Astrocyte of the spinal cord (primary cell): ENCODE measurements at places on chromosomes 16 and 17.

DNA sequence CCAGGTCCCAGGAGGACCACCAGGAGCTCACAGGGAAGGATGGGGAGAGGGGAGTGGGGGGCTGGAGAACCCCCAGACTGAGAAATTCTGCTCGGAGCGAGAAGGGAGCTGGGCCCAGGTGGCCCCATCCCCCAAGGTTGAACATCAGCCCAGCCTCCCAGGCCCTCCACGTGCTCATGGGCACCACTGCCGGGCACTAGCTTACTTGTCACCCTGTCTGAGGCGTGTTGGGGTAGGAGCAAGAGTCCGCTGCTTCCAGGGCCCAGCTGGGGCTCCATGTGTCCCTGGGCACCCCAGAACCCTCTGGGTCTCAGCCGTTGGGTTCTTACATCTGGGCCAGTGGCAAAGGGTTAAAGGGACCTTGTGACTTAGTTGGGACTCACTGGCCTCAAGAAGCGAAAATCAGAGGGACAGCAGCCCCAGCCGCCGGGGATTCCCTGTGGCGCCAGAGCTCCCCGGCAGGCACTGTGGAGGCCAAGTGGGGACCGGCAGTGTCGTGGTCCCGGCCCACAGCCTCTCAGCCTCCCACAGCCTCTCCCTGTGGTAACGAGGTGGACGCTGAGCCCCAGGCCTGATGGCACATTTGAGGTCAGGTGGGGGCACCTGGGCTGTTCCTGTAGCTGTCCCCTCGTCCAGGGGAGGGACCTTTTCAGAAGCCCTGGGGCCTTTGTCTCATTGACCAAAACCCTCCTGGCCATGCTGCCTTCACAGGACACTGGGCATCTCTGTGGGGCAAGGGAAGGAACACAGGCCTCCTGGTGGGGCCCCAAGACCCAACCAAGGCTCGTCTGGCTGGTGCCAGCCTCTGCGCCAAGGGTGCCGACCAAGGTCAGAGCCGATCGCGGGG lies 33.7 kb upstream of the CDH15 start:
- no peak for DNase-seq

- DNase-seq, result no peak
These were observed 76.0 kb downstream of the EMP2 start for GRCh38 chr16:10504404-10504885.

DNA sequence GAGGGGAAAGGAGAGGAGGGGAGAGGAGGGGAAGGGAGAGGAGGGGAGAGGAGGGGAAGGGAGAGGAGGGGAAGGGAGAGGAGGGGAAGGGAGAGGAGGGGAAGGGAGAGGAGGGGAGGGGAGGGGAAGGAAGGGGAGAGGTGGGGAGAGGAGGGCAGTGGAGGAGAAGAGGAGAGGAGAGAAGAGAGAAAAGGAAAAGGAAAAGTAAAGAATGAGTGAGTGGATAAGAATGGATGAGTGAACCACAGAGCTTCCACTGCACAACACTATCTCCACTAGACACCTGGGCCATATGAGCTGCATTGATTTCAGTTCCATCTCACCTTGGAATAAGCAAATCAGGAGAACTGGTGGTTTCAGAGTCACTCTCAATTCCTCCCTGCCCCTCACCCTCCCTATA lies 204.1 kb upstream of the TOX3 start:
- no peak for DNase-seq

DNA sequence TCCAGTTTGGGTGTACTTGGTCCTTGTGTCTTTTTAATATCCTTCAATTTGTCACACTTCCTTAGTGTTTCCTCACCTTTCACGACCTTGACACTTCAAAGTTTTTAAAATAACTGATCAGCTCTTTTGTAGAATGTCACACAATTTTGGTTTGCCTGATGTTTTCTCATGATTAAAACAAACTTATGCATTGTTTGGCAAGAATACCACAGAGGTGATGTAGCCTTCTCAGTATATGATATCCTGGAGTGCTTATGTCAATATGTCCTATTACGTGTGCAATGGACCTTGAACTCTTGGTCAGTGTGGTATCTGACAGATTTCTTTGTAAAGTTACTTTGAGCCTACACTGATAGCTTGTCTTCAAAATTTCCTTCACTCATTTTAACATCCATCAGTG lies 297.4 kb downstream of the CNTNAP4 start:
- DNase-seq, result no peak

DNA sequence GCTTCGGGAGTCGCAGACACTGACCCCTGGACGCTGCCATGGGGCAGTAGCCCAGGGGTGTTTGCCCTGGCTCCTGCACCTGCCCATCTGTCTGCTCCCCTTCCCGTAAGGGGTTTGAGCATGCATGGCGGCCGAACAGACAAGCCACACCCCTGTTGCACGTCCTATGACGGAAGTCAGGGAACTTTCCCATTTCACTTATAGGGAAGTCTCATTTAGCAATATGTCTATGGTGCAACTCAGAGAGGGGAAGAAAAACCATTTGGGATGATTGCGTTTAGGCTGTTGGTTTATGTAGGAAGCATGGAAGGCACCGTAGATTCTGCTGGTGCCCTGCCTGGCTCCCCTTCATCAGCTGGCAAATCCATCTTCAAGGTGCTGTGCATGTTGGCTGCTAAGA lies 112.5 kb downstream of the HAPSTR1 start:
- DNase-seq, result no peak

- no peak for DNase-seq
These were observed 596.3 kb upstream of the SALL1 start for GRCh38 chr16:51747329-51747728.

DNA sequence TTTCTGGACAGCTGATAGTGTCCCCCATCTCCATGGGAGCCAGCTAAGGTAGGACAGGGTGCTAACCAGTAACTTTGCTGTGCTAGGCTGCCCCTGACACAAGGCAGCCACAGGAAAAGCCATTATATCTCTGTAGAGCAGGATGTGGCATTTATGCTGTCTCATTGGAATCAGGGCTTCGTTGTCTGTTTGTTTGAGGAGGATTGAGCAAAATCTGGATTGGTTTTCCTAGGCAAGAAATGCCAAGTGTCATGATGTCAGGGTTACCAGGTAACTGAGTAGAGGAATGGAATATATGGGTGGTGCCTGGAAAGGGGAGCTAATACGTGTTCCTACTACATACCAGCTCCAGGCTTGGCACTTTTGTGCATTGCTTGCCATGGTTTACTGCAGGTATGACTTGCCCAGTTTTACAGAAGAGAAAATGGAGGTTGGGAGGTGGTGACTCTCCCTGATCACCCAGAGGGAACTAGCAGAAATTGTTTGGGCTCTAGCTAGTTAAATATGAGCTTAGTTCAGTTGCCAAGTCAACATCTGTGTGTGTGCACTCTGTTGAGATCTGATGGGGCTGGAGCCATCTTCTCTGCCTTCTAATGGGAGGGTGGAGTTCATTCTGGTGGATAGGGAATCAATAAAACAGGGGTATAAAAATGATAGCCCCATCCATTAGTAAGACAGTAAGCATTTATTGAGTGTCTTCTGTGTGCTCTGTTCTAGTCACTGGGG lies 33.9 kb downstream of the GNAO1 start:
- no peak for DNase-seq

- DNase-seq, result no peak
These were observed 98.7 kb upstream of the CCL2 start for GRCh38 chr17:34156401-34156740.

DNA sequence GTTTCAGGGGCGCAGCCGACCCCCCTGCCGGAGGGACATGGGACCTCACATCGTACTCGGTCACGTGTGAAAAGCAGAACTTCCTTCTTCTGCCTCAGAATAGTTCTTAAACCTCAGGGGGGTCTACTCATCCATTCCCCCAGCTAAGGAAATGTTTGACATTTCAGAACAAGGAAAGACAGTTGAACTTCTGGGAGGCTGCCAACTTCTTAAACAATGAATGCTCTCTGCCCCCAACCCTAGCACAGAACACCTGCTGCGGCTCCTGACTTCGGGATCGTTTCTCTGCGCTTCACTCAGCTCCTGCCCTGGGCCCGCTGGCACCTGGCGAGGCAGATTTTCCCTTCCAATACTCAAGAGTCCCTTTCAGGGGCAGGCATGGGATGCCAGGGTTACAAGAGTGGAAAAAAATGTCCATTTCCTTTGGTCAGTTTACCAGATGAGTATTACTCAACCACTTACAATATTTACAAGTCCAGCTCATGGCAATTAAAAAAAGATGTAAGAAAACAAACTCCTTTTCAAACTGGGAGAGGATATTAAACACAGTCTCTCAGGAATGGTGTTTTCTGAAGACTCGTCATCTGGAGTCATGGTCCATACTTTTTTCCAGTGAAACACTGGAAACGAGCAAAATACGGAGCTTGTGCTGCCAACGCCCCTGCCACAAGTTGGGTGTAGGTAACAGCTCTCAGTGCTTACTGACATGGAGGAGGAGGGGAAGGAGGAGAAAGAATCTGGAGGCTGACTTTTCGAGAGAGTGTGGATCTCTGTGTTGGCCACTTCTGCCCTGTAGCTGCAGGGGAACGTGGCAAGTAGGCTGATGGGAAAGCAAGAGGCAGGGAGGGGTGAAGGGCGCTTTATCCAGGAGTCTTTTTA lies 235.7 kb downstream of the NTN1 start:
- peak; percentile 47 for DNase-seq

GRCh38 chr16:28478506-28479180 lies 6.5 kb upstream of the NPIPB7 start:
- no peak for DNase-seq

DNA sequence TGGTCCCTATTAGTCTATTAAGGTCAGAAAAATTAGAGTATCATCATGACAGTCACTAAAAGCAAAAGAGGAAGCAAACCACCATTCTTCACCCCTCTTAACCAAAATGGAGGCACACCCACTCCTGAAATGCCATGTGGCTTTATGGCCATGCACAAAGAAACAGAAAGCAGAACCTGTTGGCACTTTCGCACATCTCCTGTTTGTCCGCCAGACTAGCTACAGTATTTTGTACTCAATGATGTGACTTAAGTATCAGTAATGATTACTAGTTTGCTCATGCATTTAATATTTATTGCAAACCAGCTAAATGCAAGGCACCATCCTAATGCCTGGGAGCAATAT lies 70.2 kb upstream of the GNAO1 start:
- DNase-seq, result no peak

DNA sequence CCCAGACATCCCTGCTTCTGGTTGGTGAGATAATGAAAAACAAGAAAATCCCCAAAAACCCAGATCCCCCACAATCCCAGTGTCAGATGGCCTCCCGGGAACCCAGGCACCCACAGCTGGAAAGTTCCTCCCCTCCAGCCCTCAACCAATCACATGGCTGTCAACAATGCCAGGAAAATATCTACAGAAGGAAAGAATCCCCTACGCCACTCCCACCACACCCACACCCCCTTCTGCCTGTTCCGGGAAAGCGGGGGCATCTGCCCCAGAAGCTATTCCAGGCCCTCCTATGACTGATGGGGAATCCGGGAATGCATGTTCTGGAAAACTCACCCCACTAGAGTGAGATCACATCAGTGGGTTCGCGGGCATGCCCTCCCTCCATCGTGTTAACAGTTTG lies 1.8 kb downstream of the TMEM95 start:
- DNase-seq, result no peak

- no peak for DNase-seq
These were observed 227.3 kb downstream of the CCDC182 start for GRCh38 chr17:57517632-57518456.

DNA sequence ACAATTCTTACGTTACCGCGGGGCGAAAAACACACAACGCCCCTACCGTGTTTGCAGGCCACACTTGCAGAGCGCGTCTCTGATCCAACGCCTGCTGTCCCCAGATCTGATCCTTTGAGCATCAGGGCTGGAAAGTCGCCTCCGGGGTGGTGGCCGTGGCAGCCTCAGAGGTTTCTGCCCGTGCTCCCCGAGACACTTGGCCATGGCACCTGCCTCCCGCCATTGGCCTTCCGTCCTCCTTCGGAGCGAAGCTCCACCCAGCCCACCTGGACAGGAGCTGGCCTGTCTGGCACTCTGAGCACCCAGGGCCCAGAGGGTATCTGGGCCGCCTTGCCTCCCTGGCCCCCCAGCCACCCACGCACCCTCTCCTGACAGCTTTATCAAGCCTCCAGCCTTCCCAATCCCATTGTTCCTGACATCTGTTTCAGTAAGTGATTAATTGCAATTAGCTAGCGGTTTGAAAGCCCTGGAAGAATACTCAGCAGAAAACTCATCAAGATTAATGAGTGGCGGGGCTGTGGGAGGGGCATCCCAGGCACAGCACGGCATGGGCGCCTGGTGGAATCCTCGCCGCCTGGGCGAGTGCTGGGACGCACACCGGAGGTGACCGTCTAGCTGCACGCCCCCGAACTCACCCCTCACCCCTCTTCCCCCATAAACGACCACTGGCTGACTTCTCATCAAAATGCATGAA lies 181.5 kb upstream of the GSE1 start:
- no peak for DNase-seq

- no peak for DNase-seq
These were observed 14.8 kb upstream of the TMED6 start for GRCh38 chr16:69366431-69366830.

- no peak for DNase-seq
These were observed 8.4 kb upstream of the SREBF1 start for GRCh38 chr17:17845046-17845775.

DNA sequence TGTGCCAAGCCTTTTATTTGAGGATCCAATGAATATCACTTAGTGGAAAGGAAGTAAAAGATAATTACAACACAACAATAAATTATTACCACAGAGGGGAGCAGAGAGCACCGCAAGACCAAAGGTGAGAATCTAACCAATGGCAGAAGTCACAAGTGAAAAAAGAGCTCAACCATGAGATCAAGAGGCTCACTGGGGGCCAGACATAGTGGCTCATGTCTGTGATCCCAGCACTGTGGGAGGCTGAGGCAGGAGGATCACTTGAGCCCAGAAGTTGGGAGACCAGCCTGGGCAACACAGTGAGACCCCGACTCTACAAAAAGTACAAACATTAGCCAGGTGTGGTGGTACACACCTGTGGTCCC lies 17.7 kb downstream of the ANKRD11 start:
- no peak for DNase-seq

GRCh38 chr17:39187152-39187830 lies 10.2 kb downstream of the CACNB1 start:
- DNase-seq, result no peak

DNA sequence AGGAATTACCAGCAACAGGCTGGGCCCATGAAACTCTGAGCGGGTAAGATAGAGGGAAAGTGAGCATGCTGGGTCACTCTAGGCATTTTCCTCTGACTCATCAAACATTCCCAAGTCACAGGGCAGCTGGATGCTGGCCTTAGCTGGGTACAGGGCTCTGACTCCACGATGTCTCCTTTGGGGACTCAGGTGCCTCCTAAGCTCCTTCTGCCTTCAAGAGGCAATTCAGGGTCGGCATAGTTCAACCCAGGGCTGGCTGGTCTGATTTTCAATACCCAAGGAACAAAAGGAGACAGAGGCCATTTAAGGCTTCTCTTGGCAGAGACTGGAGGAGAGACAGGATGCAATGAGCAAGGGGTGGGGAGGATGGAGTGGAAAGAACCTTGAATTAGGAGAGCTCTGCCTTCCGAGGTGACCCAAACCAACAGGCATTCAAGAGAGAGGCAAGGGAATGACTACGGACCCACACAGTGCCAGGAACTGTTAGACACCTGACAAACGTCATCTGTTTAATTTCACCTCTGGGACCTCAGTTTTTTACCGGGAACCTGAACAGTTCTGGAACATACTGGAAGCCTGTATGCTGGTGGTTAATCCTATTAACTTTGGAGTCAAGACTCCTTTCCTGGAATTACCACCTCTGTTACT lies 910 bp downstream of the WBP2 start:
- DNase-seq, result peak; percentile 45
